Stimulated activated CD4-positive, alpha-beta T cell treated with anti-CD3 and anti-CD28 coated beads, Interleukin-1b, Interleukin-23, amount 100 ng/mL, for 4 hours (primary cell): ENCODE measurements at places on chromosomes 2 and 18.

DNA sequence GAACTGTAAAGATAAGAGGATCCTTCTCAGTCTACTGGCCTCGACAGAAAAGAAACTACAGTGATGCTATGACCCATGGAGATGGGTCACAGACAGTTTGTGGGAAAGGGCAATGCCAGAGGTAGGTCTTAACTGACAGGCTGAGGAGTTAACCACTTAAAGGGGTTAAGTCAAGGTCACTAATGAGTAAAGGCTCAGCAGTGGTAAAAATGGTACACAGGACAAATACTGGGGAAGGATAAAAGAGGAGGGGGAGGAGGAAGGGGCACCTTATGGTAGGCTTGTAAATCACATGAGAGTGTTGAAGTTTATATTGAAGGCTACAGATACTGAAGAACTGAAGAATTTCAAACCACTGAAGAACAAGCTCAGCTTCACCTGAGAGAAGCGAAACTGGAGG is 9.9 kb downstream of the IER3IP1 start:
- DNase-seq: no peak

GRCh38 chr2:82697231-82697630 is 1761.8 kb downstream of the SUCLG1 start:
- no peak for DNase-seq

DNA sequence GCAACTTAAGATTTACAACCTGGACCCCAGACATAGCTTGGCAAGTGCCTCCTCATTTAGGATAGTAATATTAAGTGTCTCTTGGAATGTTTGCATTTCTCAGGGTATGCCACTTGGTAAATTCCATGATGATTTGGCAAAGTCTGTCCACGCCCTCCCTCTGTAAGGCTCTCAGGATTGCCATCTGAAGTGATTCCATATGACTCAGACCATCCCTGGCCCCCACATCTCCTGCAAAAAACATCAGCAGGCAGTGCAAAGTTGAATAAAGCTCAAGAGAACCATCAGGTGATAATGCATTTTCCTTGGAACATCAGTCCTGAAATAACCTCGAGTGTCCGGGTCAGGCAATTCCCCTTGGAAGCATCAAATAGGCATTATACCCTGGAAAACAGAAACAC is 27.1 kb upstream of the PIEZO2 start:
- DNase-seq: no peak

DNA sequence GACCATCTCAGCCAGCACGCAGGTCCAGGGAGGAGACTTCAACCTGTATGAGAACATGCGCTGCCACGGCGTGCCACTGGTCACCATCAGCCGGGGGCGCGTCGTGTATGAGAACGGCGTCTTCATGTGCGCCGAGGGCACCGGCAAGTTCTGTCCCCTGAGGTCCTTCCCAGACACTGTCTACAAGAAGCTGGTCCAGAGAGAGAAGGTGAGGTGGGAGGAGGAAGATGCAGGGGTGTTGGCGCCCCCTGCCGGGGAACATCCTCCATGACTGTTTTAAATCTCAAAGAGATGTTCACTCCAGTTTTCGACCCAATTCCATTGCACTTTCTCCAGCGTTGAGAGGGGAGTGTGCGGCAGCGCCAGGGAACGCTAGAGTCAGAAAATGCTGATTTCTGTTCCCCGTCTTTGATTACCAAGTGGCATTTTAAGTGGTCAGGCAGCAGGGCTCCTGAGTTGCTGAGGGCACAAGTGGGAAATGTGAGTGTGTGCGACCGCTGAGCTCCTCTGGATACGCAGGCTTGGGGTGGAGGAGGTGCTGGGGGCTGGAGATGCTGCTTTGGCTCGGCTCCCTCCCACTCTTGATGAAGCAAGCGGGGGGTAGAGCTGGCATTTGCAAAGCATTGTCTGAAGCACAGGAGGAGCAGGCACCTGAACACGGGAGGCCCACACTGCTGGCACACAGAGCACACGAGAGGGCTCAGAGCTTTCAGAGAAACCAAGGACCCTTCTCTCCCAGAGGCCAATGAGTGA is 27.7 kb upstream of the MAPRE3 start:
- peak; percentile 49 for DNase-seq

DNA sequence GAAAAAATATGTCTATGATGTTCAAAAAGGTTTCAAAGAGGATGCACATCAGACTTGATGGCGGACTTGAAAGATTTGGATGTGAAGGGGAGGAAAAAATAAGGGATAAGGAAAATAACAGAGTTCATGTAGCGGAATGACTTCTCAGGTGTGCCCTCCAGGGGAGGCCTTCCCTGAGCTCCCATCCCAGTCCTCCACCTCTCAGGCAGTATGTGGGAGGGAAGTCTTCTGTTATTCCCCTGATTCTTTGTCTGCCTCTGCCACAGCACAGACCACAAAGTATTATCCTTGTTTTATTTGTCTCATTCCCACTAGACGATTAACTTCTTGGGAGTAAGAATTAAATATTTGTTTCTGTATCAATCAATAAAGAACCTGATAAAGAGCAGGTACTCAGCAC is 17.7 kb downstream of the COL5A2 start:
- DNase-seq: no peak
